ENCODE measurements at places on chromosomes 2 and 18.

- no peak for DNase-seq
Measured at GRCh38 chr2:98343285-98343684, 3.0 kb upstream of the CNGA3 start.

- peak; percentile 49 for DNase-seq
Measured at GRCh38 chr2:40213071-40213470, 238.8 kb downstream of the SLC8A1 start.

DNA sequence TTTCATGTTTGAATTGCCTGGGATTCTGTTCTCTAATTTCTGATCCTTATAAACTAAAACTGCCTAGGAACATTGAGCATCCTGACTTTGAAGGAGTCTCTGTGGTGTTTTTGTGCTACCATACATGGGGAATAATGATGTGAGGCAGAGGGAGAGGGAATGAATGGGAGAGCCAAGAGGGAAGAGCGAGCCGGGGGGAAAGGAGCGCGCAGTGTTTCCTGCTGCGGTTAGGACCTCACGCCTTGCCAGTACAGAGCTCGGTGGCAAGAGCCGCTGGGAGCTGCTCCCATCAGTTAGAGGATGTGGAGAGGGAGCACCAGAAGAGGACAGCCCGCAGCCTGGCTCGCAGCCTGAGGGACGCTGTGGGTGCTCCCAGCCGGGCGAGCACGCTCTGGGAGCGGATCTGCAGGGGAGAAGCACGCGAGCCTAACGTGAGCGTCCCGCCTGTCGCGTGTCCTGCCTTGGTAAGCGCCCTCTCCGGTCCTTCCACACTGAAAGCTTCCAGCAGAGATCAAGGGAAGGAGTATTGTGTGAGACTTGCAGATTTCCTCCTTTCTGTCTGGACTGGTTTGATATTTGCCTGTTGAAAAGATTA lies 114.7 kb downstream of the FAM210A start:
- DNase-seq, result no peak

DNA sequence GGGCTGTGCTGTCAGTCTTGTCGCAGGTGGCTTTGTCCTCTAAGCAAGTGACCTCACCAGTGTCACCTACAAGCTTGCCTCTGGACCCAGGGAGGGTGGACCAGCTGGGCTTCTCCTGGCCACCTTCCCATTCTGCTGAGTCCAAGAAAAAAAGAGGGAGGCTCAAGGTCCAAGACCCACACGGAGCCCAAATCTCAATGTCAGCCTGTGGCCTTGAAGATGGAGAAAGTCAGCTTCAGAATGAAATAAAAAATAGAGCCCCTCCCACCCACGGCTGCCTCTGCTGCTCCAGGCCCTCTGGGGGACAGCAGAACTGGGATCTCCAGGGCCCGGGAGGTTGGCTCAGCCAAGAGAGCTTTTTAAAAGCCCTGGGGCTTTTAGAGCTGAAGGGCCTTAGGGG lies 145.9 kb downstream of the TNS1 start:
- no peak for DNase-seq

GRCh38 chr18:58732471-58732870 lies 61.2 kb downstream of the MALT1 start:
- DNase-seq, result no peak

DNA sequence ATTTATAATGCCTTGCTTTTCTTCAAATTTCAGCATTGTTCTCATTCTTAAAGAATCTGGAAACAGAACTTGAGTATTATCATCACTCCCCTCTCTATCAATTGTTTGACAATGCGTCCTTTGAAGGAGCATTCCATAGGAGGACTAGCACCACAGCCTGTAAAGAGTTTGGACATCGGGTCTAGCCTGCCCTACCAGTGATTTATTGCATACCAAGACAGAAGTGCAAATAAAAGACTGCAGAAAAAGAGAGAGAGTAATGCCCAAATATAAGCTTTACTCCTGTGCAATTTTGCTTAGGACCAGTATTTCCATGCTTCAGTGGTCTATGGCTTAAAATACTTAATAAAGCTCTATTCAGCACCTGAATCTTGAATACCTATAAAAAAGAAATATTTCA lies 55.4 kb upstream of the MAP2 start:
- DNase-seq, result peak; percentile 67

GRCh38 chr18:11882636-11883035 lies 25.5 kb downstream of the MPPE1 start:
- no peak for DNase-seq

DNA sequence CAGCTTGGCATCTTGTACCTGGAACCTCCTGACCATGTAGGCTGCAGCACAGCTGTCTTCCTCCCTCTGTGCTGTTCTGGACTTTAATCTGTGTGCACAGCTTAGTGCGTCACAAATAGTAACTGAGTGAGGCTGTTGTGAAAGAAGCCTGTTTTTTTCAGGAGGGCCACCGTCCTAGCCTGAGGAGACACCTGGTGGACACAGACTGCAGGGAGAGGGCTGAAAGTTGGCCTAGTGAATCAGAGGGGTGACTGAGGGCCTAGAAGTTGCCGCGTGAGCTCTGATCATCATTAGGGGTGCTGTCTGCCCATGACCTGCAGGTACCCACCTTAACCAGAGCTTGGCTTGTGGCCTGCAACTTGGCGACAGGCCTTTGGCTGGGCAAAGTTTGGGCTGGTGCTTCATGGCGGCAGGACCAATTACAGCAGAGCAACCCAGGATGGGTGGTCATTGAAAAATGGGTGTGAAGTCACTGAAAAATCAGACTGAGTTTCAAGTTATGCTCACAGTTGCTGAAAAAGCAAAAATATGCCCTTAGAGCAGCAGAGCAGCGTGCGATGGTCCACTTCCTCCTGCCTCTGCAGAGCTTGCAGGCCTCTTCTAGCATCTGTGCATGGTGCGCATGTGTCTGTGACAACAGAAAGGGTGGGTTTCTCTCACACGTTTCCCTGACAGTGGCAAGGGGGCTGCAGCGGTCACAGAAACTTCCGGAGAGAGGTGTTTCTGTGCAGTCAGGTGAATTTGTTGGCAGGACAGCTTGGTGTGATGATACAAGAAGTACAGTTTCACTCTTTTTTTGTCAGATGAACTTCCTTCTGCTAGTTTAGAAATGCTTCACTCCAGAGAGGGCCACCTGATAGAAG lies 9.6 kb downstream of the GDF7 start:
- DNase-seq, result no peak

DNA sequence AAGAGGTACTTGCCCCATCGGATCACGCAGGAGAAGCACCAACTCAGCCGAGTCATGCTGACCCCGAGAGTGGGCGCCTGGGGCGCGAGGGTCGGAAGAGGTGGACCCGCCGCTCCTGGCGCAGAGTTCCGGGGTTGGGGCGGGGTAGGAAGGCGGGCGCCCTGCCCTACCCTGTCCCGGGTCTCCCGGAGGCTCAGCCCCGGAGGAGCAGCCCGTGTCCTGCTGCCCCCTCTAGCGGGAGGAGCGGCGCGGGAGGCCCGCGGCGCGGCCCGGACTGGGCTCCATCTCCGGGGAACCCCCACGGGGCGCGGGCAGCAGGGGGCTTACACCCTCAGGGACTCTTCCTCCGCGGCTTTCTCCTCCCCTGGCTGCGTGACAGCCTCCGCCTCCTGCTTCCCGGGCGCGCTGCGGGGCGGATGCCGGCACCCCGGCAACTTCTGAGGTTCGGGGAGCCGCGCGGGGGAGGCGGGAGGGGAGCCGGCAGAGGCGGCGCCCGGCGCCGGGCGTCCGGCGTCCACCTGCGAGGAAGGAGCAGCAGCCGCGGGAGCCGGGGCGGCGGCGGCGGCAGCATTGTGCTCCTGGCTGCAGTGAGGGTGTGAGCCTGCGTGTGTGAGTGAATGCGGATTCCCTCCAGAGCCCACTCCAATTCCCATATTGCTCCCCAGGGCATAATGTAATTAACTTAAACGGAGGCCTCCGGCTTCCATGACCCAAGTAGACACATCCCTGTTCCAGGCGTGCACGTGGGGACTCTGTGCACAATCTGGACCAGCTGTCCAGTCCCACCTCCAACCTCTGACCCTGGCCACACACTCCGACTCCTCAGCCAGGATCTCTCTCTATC lies 7.6 kb upstream of the TNS1 start:
- DNase-seq, result no peak

DNA sequence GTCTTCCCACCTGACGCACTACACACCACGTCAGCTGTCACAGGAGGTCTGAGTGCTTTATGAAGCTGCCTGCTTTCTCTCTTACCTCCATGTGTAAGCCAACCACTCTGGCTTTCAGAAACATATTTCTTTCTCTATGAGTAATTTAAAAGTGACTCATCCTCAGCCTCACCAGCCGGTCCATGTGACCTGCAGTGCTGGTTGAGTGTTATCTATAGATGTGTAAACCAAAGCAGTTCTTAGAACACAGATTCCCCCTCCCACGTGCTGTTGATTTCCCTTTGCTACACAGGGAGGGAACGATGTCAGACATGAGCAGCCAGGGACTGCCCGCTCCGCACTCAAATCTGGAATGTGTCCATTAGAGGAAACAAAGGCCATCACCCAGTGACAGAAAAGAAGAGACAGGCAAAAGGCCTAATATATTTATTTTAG lies 157.8 kb downstream of the BCL2 start:
- peak; percentile 80 for DNase-seq

- peak; percentile 4 for DNase-seq
Measured at GRCh38 chr2:19408592-19408991, 50.2 kb upstream of the OSR1 start.

DNA sequence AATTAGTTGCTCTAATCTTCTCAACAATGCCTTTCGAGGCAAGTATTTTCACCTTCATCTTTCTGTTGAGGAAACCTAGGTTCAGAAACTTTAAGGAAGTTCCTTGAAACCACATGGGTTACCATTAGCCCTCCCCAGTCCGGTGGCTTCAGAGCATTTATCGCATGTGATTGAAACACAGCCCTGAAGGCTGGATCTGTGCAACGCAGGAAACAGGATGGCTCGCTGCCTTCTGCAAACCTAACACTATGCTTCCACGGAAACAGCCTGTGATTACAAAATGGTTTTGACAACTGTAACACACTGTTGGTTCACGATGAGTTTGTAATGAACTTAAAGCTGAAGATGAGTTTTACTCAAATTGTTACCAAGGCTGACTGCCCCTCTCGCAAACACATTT lies 68.5 kb downstream of the EPB41L3 start:
- DNase-seq, result no peak

GRCh38 chr2:112754564-112754963 lies 9.8 kb downstream of the CKAP2L start:
- DNase-seq, result no peak

DNA sequence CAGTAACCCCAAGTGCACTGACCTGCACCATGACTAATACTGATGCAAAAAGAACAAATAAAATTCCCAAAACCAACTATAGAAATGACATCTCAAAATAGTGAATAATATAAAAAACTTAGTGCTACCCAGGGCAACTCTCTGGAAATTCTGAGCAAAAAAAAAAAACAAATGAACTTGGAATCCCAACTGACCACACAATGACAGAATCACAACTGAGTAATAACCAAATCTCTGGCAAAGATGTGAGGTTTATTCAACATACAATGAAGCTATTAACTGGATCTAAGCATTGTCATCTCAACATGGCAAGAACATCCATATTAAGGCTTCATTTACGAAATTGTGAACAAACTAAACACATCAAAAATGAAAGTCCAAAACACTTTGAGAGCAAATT lies 22.7 kb downstream of the EXOC6B start:
- peak; percentile 44 for DNase-seq

DNA sequence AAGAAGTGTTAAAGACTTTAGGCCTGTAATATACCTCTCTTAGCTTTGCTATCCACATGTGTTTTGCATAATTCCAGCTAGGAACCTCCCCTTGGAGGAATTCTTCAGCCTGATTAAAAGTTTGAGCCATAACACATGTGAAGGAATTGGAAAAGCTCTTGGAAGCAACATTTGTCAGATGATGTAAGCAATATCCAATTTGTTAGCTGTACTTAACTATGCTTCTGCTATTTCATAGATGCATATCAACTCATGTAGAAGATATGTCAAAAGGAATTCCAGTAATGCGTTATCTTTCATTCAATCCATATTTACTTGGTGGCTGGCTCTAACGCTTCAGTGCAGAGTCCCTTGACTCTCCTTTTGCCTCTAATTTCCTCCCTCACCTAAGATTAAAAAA lies 46.2 kb downstream of the PKP4 start:
- DNase-seq, result peak; percentile 42

DNA sequence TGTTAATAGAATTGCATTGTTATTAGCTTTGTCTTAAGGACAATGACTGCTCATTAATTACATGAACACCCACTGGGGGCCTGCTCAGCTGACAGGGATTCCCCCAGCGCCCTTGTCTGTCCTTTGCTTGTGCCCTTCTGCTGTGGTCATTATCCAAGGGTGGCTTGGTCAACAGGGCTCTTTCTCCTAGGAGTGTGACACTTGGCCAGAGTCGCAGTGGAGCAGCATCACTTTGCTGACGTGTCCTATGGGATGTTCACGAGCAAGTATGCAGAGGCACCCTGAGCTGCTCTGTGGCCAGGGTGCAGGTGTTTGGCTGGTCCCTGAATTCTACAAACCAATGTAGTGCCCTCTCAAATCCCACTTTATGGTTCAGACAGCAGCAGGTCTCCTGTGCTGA lies 46.0 kb downstream of the PTGR3 start:
- no peak for DNase-seq

DNA sequence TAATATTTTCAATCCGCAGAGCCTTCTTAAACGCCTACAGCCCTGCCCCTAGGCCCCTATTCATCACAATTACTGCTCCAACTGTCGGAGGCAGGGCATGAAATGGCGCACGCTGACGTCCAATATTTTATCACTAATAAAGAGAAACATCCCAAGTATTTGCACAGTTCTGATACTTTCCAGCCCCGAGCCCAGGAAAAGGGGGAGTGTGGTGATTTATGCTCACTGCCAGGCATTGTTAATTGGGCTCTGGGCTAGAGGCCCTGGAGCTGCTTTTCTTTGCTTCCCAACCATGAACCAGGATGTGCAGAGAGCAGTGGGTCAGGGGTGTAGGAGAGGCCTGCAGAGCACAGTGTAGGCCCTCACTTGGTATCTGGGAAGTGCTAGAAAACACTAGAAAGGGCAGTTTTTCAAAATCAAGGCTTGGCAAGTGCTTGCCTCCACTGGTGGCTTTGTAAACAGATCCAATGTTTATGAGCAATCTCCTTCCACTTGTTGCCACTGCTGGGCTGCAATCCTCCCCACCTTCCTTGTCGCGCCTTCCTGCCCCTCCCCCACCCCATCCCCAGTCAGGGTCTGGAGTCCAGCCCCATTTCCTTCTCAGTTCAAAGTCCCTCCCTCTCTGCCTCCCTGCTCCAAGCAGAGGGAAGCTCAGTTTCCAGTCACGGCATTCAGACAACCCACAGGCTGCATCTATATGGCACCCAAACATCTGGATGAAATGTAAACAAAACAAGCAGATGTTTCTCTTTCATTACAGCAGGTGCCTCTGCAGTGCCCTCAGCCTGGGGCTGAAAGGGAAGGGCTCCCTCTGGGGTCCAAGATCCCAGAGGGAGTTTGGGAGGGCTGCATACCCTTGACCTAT lies 83.9 kb upstream of the PKDCC start:
- peak; percentile 41 for DNase-seq

- no peak for DNase-seq
Measured at GRCh38 chr2:73053316-73054114, 18.0 kb downstream of the SFXN5 start.

DNA sequence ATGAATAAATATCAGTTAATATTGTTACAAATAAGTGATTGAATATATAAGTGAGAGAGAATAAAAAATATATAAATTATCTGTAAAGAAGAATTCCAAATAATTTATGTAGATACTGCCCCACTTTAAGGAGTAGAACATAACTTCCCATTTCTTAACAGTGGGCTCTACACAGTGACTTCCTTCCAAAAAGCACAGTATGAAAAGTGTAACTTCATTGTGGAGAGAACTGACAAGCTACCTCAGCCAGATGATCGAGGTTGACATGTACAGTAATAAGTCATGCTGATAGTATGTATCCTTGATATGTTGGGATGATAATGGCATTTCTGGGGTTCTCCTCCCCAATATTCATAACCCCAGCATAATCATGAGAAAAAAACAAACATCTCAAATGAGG lies 191.9 kb upstream of the FN1 start:
- no peak for DNase-seq
